Esophagus muscularis mucosa (tissue), 4 donors: ENCODE measurements at places on chromosomes 3 and 15. TPM values are rescaled to one million over a fixed set of nuclear protein-coding genes. Genes with fewer than 3 reads are reported as not detected.
A peak's percentile ranks its signal among the peaks of the same experiment; 100 is the strongest.

Gene CKMT1A
- total RNA-seq = 0.17 TPM

Gene ASB14
- not detected for total RNA-seq

Gene SH2D7
- total RNA-seq = not detected

Gene GABRB3
- total RNA-seq = 3.0 TPM

Gene ANKRD34C
- total RNA-seq = not detected

Gene LYZL4
- not detected for total RNA-seq

Gene GPR160
- total RNA-seq = 2.0 TPM

Gene GOLGA6B
- total RNA-seq = not detected

- no peaks in the 10 kb centered on the region for H3K4me1 ChIP-seq
- H3K4me3 ChIP-seq = no peak overlapping the region
- no peaks in the 10 kb centered on the region for H3K27me3 ChIP-seq
- no peak for DNase-seq
- no peaks in the 10 kb centered on the region for H3K36me3 ChIP-seq
Observed at GRCh38 chr3:23928524-23928923, 11.6 kb downstream of the RPL15 start.

DNA sequence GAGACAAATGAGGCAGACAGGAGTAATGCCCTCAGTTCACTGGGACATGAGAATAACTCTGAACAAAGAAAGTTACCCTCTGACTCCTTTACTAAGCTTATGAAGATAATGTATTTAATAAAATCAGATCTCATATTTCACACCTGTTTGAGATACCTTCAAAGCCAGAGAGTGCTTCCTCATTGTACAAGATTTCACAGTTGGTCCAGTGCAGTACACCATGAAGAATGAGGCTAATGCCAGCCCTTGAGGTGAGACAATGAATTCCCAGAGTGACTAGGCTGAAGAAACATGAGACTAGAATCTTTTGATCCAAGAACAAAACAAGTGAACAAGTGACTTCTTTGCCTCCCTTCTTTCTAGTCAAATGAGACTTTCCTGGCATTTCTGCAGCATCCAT, 1133.8 kb downstream of the TUSC7 start:
- no peak overlapping the region for H3K4me3 ChIP-seq
- no peak overlapping the region for H3K27ac ChIP-seq
- no peak for DNase-seq
- H3K36me3 ChIP-seq = no peaks in the 10 kb centered on the region
- H3K4me1 ChIP-seq = no peaks in the 10 kb centered on the region
- H3K27me3 ChIP-seq = no peaks in the 10 kb centered on the region

DNA sequence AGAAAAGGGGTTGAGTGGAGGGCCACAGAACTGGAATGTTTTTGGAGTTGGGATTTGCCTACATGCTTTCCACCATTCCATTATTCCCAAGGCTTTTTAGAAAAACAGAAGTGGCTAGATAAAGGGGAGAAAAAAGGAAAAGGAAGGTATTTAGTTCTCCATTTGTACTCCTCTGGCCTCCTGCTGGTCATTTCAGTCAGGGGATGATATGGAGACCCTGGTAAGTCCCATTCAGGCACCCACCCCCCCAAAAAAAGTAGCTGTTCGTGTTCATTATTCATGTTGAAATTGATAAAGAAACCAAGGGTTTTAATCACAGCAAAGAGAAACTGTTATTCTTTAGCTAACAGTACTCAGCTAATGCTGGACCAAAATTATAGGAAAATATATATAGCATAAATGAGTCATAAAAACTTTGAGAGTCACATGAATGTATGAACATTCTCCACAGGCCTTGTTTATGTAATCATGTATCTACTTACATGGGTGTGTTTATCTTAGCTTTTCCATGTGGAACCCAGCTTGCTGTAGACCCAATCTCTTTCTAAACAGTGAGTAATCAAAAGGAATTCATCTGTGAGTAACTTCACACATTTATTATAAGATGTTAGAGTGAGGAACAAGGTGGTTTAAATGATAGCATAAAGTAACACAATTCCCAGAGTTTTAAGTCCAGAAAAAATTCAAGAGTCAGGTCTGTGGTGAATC, 167.2 kb downstream of the KCNMB2 start:
- H3K27ac ChIP-seq = no peak overlapping the region
- no peaks in the 10 kb centered on the region for H3K4me1 ChIP-seq
- no peak for DNase-seq
- no peaks in the 10 kb centered on the region for H3K36me3 ChIP-seq
- H3K27me3 ChIP-seq = no peaks in the 10 kb centered on the region

- DNase-seq = no peak
- H3K27ac ChIP-seq = no peak overlapping the region
- peaks cover 2% of the 10 kb centered on the region for H3K27me3 ChIP-seq
- no peaks in the 10 kb centered on the region for H3K4me1 ChIP-seq
Observed at GRCh38 chr3:112371569-112371968, 38.6 kb downstream of the CD200 start.

GRCh38 chr3:64792445-64792844, 104.6 kb upstream of the ADAMTS9 start:
- no peak overlapping the region for H3K4me3 ChIP-seq
- H3K4me1 ChIP-seq = peaks cover 12% of the 10 kb centered on the region
- no peaks in the 10 kb centered on the region for H3K36me3 ChIP-seq
- H3K27ac ChIP-seq = no peak overlapping the region
- DNase-seq = no peak
- H3K27me3 ChIP-seq = no peaks in the 10 kb centered on the region

DNA sequence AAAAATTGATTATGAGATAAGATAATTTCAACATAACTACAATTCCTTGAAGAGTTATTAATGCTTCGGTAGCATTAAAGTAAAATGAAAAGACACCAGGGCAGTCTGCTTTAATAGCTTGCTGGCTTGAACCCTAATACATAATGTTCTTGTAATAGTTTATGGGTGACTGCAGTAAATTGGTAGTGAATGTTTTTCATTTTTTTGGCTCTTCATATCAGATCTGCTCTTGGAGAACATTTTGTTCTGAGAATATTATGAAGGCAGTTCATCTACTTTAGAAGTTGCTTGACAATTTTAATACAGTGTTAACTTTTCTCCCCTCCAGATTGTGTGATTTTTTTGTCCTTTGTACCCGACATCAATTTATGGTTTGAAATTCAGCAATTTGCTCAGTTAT, 128.4 kb downstream of the ZBTB20 start:
- H3K36me3 ChIP-seq = no peaks in the 10 kb centered on the region
- peaks cover 52% of the 10 kb centered on the region for H3K4me1 ChIP-seq

GRCh38 chr3:40843851-40844548, 319.2 kb downstream of the ZNF621 start:
- no peak overlapping the region for H3K27ac ChIP-seq
- no peaks in the 10 kb centered on the region for H3K4me1 ChIP-seq
- no peaks in the 10 kb centered on the region for H3K27me3 ChIP-seq

GRCh38 chr15:70362350-70362749, 264.6 kb upstream of the TLE3 start:
- no peaks in the 10 kb centered on the region for H3K36me3 ChIP-seq
- no peak overlapping the region for H3K4me3 ChIP-seq
- no peak overlapping the region for H3K27ac ChIP-seq
- DNase-seq = no peak
- no peaks in the 10 kb centered on the region for H3K27me3 ChIP-seq

DNA sequence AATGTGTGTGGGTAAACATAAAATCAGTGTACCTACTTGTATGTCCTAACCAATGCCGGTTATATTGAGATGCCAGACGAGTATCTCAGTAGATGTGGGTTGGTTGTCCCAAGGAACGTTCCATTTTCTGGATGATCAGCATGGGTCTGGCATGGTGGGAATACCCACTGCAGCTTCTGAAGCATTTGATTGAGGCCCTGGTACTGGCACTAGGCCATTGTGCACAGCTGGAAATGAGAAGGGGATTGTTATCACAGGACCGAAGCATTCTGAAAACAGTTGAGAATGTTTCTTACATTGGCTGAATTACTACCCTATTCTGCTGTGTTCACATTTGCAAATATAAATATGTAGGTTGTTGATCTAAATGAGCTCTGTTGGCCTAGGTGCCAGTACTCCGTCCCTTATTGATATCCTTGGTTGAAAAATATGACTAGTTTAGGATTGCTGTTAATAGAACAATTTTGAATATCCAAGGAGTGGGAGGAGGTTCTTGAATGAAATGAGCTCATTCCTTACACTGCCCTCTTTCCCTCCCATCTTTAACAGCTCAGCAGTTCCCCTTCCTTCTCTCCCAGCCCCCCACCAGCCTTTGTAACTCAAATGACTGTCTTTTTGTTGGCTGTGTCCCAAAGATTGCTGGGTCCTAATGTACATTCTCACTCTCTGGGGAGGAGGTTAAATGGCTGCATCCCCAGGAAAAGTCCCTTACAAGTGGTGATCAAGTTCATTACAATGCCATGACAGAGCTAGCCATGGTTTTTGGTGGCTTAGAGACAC, 293.3 kb upstream of the TPM1 start:
- H3K27ac ChIP-seq = no peak overlapping the region
- no peak for DNase-seq
- no peaks in the 10 kb centered on the region for H3K4me1 ChIP-seq
- H3K36me3 ChIP-seq = peaks cover 29% of the 10 kb centered on the region
- H3K4me3 ChIP-seq = no peak overlapping the region

DNA sequence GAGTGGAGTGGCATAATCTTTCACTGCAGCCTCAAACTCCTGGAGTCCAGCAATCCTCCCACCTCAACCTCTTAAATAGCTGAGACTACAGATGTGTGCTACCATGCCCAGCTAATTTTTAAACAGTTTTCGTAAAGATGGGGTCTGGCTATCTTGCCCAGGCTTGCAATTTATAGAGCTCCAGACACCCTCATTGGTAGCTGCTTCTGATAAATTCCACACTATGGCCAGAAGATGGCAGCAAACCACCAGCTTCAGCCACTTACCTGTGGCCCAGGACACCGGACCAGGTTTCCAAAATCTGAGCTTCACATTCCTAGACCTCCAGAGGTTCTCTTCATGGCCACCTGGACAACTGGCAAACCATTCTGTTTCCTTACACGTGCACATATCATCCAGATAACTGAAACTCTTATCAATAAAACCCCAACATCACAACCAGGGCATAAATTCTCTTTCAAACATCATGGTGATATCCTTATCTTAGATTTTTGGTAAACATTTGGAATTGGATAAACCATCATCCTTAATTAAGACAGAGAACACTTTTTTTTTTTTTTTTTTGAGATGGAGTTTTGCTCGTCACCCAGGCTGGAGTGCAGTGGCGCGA, 28.9 kb downstream of the FBXW12 start:
- no peaks in the 10 kb centered on the region for H3K27me3 ChIP-seq
- no peak overlapping the region for H3K4me3 ChIP-seq
- H3K27ac ChIP-seq = peak overlapping the region; percentile 96
- H3K4me1 ChIP-seq = peaks cover 14% of the 10 kb centered on the region
- peaks cover 15% of the 10 kb centered on the region for H3K36me3 ChIP-seq

DNA sequence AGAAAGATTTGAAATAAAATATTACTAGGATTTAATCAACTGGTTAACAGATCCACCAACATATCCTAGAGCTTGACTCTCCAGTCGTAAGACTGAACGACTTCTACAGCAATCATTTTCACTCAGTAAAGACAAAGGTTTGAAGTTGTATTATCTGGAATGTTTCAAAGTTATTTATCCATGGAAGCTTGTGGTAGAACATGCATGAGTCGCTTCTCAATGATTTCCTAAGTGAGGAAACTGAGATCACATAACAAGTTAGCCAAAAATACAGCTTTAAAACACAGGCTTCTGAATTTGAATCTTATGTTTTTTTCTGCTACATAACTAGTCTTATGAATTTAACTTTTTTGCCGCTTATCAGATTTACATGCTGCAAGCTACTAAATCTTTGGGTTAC, 241.8 kb downstream of the FOXP1 start:
- DNase-seq = no peak
- H3K4me1 ChIP-seq = no peaks in the 10 kb centered on the region
- H3K27ac ChIP-seq = no peak overlapping the region

GRCh38 chr15:96345560-96346399, 15.3 kb downstream of the NR2F2 start:
- H3K4me1 ChIP-seq = peaks cover 92% of the 10 kb centered on the region
- peak overlapping the region; percentile 77 for H3K4me3 ChIP-seq
- H3K27ac ChIP-seq = peak overlapping the region; percentile 97
- no peaks in the 10 kb centered on the region for H3K36me3 ChIP-seq
- no peak for DNase-seq
- H3K27me3 ChIP-seq = no peaks in the 10 kb centered on the region

DNA sequence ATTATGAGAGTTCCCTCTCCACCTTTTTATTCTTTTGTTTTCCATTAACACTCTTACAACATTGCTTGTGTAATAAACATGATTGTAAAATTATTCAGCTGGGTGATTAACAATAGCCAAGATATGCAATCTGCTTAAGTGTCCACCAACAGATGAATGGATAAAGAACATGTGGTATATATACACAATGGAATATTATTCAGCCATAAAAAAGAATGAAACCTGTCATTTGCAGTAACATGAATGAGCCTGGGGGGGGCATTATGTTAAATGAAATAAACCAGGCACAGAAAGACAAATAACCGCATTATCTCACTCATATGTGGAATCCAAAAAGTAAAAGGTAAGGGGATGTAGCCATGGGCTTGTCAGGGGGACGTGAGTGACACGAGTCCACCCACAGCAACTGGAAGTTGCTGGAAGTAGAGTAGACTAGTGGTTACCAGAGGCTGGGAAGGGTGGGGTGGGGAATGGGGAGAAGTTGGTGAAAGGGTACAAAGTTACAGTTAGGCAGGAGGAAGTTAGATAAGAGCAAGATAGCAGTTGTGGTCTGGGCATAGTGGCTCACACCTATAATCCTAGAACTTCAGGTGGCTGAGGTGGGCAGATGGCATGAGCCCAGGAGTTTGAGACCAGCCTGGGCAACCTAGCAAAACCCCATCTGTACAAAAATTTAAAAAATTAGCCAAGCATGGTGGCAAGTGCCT, 28.7 kb upstream of the CD47 start:
- H3K36me3 ChIP-seq = no peaks in the 10 kb centered on the region
- no peak overlapping the region for H3K27ac ChIP-seq
- H3K27me3 ChIP-seq = no peaks in the 10 kb centered on the region
- H3K4me3 ChIP-seq = no peak overlapping the region

DNA sequence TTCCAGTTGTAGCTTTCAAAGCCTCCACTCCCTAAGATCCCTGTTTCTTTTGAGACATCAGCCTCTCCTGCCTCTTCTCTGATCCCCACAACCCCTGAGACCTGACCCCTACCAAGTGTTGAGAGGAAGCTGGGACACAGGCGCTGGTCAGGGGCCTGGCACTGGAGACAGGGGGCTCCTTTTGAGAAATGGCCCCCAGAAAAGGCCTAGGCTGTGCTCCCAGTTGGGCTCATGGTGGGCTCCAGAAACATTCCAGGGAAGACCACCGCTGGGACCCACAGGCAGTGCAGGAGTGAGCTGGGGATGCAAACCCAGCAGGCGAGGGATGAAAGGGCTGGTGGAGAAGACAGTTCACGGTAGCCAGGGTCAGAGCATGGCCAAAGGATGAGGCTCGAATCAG, 16.6 kb downstream of the SSUH2 start:
- H3K4me1 ChIP-seq = peaks cover 5% of the 10 kb centered on the region

DNA sequence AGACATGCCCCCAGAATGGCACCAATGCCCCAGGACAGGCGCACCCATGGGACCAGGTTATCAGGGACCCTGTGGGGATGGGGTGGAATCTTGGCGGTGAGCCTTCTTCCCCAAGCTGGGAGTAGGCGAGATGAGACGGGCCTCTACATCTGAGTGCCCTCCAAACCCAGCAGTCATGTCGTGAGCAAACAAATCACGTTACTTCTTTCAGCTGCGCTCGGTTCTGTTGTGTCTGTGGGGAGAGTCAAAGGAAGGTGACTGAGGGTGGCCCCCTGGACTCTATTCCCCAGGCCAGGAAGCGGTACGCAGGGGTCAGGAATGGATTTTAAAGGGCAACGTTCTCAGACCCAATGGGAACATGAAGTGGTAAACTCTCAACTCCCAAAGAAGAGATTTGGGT, 2.8 kb downstream of the GOLGA6L2 start:
- H3K4me3 ChIP-seq = no peak overlapping the region
- no peaks in the 10 kb centered on the region for H3K4me1 ChIP-seq
- DNase-seq = no peak
- no peak overlapping the region for H3K27ac ChIP-seq
